Eye (tissue), 1 donor: ENCODE measurements at places on chromosomes 4 and X.

DNA sequence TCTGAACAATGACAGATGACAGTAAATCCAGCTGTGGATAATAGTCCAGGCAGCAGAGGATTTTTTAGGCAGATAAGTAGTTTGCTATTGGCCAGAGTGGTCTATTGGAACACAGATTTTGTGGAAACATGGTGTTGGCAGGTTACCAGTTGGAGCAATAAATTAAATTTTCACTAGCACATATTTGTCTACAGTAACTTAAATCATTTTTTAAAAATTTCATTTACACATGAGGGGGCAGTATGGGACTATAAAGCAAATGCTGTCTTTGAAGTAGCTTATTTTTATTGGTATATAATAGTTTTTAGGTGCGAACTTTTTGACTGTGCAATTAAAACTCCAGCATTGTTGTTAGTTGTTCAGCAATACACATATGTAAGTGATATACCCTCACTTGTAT lies 289.8 kb downstream of the ARHGAP10 start:
- no peak for DNase-seq

- DNase-seq: no peak
Measured at GRCh38 chr4:42350611-42351182, 46.6 kb upstream of the SHISA3 start.

DNA sequence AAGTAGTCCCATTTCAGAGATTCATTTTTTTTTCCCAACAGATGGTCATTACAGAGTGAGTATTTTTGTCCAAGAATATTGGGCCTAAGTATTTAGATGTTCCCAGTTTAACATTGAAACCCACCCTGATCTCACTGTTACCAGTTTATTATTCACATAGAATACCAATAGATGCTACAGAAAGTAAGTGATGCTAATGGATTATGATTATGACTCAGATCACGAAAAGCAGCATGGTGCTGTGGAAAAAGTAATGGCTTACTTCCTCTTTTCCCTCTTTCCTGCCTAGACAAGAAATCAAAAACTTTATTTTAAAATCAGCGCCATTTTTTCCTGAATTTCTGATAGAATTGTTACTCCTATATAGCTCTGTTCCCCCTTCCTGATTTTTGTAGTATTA lies 51.9 kb downstream of the GSPT2 start:
- no peak for DNase-seq

- DNase-seq: no peak
Measured at GRCh38 chr4:1366371-1367229, 19.6 kb downstream of the UVSSA start.

- no peak for DNase-seq
Measured at GRCh38 chr4:48692897-48693296, 87.2 kb downstream of the FRYL start.

DNA sequence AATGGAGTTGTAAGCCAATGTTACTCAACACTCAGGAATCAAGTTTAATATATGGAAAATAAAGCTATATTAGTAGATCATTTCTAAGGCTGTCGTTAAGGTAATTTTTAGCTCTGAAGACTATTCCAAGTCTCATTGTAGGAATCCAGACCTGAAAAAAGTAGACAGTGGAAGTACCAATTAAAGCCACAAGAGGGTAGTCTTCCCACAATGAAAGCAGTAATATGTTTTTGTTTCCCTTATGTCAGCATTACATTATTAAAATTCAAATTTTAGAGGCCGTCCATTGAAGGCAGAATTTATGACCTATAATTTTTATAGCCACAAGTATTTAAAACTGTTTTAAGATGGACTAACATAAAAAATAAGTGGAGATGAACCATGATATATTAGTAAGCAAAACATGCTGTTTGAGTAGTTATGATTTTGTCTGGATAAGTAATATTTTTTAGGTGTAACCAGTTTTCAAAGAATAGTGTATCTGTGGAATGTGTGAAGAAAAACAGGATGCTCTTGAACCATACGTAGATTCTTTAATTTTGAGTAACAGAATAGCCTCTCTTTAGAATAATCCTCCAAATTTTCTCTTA lies 372.6 kb upstream of the TECRL start:
- DNase-seq: peak; percentile 85

DNA sequence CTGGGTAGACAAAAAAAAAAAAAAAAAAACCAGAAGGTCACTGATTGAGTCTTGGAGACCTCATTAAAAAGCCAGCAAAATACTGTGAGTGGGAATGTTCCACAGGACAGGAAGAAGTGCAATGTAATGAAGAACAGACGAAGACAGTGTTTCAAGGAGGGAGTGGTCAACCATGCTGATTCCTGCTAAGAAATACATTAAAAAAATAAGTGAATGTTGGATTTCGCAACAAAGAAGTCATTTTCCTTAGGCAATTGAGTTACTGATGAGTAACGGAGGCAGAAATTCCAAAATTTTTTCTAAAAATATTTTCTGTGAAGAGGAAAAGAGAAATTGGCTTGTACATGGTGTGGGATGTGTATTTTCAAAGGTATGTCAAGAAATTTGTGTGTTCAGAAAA lies 94.3 kb upstream of the FAM47B start:
- no peak for DNase-seq
